ENCODE measurements at places on chromosomes 6 and 20.

- DNase-seq = no peak
Measured at GRCh38 chr6:73528897-73529296, 8.1 kb upstream of the EEF1A1 start.

DNA sequence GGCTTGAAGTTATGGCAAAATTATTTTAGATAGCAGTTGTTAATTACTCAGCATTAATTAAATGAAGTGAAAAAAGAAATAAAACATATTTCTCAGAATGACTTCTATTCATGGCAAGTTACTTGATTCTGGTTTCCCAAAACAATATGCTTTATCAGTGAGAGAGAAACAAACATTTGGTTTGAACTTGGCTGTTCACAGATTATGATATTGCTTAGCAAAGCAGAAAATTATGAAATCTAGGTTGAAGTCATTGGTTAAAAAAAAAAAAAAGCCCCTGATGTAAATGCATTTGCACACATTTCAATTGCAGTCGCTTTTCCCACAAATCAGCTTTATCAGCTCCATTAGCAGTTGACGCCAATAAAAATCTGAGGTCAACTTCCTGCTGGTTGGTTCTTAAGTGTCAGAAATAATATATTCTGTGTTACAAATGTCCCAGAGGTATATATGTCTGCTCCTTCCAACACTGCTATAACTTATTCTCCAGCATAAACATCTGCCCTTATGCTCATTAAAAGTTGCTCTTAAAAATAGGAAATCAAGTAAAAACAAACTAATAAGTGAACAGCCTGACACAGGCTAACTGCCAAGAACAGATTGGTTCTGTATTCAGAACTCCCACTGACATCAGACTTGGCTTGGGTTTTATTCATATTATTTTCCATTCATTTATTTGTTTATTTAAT is 275.4 kb downstream of the PHF3 start:
- DNase-seq = no peak

- no peak for DNase-seq
Measured at GRCh38 chr6:25553502-25553901, 98.5 kb upstream of the SCGN start.

- DNase-seq = no peak
Measured at GRCh38 chr6:169921217-169921616, 169.8 kb downstream of the ERMARD start.

DNA sequence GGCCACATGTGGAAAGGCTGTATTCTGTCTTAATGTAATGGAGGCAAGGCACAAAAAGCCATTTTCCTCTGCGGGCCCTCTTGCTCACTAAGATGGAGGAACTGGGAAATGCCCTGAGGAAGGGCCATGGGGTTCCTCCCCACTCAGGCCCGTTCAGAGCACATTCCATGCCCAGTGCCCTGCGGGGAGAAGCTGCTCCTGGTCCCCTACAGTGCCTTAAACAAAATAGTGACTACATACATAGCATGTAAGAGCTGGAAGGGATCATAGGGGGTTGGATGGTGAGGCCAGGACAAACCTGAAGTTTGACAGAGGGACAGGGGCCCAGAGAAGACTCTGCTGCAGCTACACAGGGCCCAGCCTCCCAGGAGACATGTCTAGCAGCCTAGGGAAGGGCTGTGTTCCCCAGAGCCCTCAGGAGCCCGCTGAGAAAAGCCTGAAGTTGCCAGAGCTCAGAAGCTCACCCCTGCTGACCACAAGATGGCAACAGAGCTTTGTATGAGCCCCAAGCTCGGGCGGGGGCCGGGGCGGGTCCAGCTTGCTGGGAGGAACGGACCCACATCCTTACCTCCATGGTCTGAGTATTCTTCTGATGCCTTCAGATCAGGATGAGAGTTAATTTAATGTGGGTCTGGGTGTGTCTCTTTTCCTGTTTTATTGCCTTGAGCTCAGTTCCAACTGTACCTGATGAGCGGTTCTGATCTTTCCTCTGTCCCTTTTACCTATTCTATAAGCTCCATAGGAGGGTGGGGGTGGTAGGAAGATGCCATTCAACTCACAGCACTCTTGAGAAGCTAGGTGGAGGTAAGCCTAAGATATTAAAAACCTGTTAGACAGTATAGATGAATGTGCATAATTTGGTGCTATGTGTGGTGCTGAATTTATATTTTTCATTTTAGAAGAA is 242.9 kb downstream of the CDC5L start:
- peak; percentile 16 for DNase-seq

DNA sequence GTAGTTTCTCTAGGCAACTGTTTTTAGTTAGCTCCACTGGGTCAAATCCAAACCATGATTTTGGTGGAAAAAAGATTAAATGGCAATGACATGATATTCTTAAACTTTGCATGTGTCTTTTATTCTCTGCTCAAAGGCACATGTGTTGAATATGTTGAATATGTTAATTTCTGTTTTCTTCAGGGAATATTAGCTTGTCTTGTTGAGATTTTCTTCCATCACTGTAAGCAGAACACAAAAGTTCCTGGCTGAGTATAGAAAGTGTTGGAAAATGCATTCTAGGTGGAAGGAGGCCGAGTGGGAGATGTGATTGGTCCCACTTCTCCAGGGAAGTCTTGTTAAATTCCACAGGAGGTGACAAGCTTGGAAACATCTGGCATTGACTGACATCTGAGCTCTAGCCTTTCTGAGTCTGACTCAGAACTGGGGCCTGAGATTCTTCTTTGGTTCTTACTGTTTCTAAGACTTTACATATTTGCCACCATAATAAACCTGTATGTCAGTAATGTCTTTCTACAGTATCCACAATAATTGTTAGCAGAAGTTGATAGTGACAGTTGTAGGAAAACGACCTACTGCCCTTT is 81.1 kb downstream of the LAMA4 start:
- no peak for DNase-seq

- no peak for DNase-seq
Measured at GRCh38 chr6:41056768-41057490, 3.9 kb downstream of the APOBEC2 start.

DNA sequence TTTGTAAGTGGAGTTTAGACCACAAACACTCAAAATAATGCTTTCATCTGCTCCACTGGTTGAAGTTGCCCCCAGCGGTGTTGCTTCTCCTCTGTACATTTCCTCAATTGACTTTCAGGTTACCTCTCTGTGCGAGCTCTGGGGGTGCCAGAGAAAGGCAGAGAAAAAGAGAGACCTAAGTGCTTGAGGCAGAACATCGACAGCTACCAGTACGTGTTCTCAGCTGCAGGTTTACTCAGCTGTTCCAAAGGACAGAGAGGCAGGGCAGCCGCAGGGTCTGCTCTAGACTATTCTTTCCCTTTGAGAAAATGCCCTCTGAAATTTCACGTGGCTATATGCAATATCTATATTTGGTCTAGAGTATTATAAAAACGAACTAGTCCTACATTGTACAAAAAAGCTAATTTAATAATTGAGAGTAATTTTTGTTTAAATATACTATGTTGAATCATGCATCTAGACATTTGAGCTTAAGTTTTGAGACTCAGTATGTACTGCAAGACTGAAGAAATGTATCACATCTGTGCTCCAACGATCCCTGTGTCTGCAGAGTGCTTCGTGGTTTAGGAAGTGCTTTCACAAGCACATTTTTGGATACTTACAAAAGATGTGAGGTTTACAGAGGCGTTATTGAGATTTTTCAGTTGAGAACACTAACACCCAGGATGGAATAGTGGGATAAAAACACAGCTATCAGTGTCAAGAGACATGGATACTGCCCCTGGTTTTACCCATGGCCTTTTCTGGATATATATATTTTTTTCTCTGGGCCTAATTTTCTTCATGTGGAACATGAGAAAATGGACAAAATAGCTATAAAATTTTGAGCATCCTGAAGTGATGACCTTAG is 453.6 kb upstream of the FLRT3 start:
- no peak for DNase-seq

- DNase-seq = no peak
Measured at GRCh38 chr20:36112112-36112511, 42.4 kb upstream of the EPB41L1 start.

DNA sequence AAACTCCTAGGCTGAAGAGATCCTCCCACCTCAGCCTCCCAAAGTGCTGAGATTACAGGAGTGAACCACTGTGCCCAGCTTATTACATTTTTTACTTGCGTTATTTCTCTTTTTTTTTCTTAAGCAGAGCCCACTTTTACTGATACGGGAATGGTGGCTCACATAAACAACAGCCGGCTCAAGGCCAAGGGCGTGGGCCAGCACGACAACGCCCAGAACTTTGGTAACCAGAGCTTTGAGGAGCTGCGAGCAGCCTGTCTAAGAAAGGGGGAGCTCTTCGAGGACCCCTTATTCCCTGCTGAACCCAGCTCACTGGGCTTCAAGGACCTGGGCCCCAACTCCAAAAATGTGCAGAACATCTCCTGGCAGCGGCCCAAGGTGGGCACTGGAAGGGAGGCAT is 10.5 kb downstream of the CAPN11 start:
- no peak for DNase-seq
